ENCODE measurements at places on chromosomes 16 and 17.

GRCh38 chr17:45896803-45897693 is 2.7 kb downstream of the MAPT start:
- DNase-seq, result no peak

DNA sequence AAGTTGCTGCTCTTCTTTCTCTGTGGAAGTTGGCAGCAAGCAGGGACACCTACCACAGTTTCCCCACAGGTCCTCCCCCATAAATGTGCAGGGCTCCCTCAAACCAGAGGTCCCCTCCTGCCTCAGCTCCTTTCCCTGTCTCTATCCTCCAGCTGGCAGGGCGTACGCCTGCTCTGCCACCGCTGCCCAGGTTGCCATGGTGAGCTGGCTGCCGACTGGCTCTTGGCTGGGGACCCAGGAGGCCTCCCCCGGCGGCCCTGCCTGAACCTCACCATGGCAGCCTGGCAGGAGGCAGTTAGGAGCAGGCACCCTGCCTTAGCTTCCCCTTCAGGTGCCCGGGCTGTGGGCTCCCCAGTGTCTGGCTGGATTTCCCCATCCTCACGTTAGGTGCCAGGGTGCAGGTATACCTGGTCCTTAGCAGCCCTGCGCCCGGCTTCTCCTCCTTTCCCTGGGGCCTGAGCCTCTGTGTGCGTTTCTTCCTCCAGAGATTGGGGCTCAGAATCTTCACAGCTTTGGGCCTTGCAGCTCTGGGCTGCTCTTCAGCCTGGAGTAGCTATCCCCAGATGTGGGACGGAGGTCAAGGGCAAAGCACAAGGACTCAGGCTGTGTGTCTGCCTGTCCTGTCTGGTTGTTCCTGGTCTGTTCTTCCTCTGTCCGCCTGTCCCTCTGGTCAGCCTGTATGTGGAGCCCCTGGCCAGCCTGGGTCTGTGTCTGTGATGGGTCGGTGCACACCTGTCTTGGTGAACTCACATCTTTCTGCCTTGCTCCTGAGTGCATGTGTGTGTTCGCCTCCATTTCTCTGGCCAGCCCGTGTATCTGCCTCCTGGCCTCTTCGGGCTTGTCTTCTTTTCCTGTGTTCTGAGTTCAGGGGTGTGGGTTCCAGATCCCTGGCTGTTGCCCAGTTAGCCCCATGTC is 15.7 kb downstream of the GJD3 start:
- DNase-seq, result no peak

GRCh38 chr16:75385507-75386152 is 47.7 kb downstream of the CFDP1 start:
- DNase-seq, result peak; percentile 65

- no peak for DNase-seq
These were observed 1.6 kb downstream of the APOBR start for GRCh38 chr16:28495795-28496749.

- no peak for DNase-seq
These were observed 1.5 kb upstream of the CHD3 start for GRCh38 chr17:7887038-7887481.

DNA sequence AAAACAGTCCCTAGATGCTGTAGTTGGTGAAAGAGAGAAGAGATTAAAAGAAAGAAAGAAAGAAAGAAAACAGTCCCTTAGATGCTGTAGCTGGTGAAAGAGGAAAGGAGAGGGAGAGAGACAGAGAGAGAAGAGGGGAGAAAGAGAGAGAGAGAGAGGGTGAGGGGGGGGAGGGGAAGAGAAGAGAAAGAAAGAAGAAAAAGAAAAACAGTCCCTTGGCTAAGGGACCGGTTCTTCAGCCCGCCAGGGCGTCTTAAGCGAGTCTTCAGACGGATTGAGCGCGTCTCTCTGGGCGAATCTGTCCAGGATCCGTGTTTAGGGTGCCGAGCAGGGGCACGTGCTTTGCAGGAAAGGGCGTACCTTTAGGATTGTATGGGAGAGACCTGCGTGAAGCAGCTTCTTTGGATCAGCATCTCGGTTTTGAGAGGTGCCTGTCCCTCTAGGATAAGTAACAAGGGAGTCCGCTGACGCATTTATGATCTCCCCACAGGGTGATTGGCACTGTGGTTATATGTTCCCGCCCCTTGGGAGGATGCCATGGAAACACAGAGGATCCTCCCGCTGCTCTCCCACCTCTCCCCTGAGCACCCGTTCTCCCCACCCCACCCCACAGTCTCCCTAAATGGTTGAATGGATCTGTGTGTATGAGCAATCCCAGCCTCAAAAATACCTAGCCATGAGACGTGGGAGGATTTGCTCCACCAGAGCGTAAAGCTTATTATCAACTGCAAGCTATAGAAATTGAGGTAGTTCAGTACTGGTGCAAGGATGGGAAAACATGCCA is 16.7 kb downstream of the GNGT2 start:
- DNase-seq, result peak; percentile 90

DNA sequence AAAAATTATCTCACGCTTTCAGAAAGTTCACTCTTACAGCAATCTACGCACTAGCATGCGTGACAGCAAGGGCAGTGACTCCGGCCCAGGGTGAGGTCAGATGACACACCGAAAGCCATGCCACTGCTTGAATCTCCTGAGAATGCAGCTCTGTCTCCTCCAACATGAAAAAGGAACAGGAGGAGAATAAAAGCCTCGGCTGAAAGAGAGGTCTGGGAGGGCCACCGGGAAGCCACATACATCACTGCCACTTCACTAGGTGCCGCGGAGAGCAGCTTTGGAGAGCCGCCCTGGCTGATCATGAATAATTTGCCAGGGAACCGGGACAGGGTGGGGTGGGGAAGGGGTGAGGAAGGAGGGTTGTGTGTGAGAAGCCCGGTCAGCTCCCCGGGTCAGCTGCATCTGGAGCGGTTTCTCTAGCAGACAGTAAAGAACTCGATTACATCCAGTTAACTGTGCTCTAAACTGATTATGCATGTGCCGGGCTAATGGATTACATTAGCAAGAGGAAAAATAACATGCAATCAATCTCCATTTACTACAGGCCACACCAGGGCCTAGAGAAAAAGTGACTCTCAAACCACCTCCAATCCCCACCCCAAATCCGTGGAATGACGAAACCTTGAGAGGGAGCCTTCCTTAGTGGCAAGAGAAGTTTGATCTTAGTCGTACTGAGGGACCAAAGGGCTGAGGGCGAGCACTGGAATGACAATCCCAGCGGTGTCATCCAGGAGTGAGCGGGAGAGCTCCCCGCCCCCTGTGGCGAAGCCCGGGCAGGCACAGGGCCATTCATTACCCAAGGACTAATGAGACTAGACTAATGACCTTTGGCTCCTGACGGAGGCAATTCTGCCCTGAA is 100.3 kb downstream of the ZFHX3 start:
- no peak for DNase-seq

GRCh38 chr17:49522357-49522890 is 27.3 kb downstream of the NGFR start:
- no peak for DNase-seq

DNA sequence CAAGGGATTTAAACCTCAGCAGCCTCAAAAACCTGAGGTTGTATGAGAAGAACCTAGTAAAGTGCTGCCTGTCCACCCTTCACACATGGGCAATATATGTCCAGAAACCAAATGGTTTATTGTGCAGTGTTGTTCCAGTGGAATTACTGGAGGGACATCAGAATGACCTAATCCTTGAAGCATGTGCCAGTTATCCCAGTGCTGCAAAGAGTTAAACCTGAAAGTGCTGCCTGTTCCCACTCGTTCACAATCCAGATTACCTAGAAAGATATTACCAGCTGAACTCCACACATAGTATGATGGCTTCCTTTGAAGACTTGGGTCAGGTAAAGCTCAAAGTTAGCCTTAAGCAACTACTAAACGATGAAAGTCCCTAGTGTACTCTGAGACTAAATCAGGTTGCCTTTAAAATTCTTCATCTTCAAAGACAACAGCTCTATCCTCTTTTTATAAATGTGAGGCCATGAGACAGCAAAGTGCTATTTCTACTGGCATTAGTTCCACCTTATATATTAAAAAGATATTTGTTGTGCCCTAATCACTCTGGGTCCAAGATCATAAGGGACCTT is 133.1 kb downstream of the SNX11 start:
- DNase-seq, result peak; percentile 81

GRCh38 chr17:50805486-50805885 is 29.9 kb upstream of the WFIKKN2 start:
- no peak for DNase-seq

DNA sequence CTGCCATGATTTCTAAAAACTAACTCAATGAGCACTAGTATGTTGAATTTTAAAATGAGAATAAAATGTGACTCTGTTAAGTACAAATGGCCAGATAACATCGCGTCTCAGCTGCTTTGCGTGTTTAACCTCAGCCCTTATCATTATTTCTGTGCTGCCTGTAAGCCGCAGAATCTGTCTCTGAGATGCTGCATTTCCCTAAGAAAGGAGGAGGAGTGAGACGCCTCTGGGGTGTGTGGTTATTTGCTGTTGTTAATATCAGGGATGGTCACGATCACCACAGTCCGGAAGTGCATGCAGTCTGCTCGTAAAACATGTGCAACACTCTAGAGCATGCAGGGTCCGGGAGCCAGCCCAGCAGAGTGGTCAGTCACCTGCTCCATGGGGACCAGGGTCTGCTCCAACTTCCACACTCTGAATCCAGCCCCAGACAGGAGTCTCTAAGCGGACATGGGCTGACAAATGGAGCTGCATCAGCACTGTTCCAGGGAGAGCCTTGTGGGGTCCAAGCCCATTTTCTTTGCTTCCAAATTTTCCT is 342.5 kb downstream of the MAF start:
- DNase-seq, result no peak

DNA sequence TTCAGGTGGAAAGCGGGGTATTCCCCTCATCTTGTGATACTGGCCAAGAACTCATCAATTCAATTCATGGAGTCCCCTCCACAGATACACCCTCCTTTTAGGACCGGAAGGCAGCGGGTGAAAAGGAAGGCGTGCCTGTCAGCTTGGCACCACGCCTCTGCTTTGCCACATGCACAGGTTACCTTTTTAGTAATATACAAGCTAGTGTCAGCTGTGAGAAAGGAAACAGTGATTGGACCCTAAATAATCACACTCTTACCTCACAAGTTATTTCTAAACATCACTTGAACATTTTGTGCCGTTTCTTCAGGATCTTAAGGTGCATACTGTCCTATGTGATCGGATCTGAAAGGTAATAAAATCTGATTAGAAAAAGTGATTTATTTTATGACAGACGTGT is 15.7 kb downstream of the ZDHHC7 start:
- no peak for DNase-seq

DNA sequence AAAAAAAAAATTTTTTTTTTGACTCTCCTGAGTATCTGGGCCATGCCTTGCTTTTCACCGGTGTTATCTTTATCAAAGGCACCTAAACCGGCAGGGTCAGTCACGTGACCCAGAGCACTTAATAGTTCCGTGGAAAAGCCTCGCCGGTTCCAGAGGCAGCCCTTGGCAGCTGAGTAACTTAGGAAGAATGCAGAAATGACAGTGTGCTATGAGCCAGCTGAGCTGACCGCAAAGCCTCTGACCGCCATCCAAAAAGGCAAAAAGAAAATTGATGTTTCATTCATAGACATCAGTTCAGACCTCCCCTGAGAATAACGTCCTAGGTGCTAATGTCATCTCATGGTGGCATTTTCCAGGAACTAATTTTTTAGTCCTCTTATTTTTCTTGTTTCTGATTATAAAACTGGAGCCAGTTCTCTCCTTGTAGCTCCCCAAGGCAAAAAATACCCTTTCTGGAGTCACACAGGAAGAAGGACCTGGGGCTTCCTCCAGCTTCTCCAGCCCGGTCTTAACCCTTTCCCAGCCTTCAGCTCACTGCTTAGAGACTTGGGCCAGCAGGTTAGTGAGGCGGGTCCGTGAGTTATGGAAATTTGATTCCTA is 122.6 kb downstream of the SOCS1 start:
- peak; percentile 92 for DNase-seq

DNA sequence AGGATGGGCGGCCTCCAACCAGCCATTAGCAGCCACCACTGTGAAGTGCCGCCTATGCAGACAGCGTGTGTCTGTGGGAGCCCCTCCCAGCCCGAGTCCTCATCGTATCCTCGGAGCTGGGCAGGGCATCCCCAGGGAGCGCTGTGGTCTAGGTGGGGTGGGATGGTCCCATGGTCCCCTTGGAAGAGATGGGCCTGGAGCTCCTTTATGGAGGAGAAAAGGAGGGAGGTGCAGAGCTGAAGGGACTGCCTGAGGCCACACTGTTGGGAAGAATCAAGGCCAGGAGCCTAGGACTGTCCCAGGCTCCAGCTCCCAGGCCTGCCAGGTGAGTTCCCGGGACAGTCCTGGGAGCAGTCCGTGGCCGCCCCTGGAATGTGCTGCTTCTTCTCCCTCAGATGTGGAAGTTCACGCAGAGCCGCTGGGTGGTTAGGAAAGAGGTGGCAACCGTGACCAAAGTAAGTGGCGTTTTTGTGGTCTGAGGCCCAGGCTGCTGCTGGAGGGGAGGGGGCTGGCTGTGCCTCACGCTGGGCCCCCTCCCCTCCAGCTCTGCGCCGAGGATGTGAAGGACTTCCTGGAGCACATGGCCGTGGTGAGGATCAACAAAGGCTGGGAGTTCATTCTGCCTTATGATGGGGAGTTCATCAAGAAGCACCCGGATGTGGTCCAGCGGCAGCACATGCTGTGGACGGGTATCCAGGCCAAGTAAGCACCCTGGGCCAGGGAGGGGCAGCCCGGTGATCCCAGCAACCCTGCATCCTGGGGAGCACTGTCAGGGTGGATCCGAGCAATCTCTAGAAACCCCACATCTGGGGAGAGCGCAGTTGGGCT is 27.0 kb downstream of the POLR3E start:
- DNase-seq, result no peak

- no peak for DNase-seq
These were observed 44.2 kb downstream of the LYRM9 start for GRCh38 chr17:27848931-27849330.

DNA sequence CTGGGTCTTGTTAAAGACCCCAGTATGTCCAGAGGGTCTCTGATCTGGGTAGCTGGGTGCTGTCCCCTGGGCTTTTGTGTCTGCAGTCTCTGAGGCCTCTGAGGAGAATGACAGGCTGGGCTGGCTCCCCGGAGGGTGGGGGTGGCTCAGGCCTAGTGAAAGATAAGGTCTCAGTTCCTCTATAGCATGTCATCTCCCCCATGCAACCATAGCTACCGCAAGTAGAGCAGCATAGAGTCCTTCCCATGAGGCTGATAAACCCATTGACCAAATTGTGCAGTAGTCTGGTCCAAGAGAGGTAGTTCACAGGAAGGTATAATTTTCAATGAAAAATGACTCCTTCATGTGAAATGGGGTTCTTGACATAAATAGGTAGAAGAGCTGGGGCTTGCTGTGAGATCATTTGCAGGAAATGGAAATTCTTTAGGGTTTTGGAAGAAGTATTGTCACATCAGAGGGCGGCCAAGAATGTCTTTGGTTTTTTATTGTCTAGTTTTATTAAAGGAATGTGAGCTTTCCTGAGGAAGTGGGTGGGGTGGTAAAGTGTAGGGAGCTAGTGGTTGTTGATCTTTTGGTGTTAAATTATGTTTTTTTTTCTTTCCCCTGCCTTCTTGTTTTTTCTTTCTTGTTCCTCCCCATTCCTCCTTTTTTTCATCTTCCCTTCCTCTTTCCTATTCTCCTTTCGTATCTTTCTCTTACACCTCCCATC is 21.0 kb downstream of the SLC7A6OS start:
- DNase-seq, result no peak

- peak; percentile 58 for DNase-seq
These were observed 32.0 kb upstream of the PLLP start for GRCh38 chr16:57316390-57317017.
